NCI-H187 (cell line): ENCODE measurements at places on chromosomes 3 and 15.

GRCh38 chr3:126319701-126320295 is 37.4 kb downstream of the KLF15 start:
- no peak for DNase-seq

DNA sequence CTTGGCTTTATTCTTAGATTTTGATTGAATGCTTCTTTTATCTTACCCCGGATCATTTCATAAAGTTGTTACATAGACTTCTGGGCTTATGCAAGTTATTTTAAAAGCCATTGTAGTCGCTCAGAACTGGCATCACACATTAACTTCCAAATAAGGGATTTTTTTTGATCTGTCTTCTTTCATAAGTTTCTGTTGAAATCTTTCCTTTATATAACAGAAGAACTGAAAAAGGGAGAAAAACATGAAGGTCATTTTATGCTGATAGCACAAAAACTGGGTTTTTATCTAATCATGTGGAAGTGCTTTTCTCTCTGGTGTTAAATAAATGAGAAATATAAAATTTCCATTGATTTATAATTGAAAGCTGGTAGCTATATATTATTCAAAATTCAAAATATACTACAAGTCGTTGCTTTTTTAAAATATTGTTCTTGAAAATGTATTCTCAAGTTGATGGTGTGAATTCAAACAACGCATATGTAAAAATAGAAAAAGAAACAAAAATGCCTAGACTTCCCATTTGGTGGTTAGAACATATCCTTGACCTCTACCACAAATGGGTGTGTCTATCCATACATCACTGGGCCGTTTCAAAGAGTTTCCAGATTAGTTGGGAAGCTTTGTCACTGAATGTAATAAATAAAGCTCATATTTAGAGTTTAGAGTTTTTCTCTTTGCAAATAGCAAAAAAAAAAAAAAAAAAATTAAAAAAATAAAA is 258.3 kb upstream of the ZPLD1 start:
- DNase-seq: no peak

- no peak for DNase-seq
Measured at GRCh38 chr3:157175691-157176507, 16.0 kb upstream of the CCNL1 start.

DNA sequence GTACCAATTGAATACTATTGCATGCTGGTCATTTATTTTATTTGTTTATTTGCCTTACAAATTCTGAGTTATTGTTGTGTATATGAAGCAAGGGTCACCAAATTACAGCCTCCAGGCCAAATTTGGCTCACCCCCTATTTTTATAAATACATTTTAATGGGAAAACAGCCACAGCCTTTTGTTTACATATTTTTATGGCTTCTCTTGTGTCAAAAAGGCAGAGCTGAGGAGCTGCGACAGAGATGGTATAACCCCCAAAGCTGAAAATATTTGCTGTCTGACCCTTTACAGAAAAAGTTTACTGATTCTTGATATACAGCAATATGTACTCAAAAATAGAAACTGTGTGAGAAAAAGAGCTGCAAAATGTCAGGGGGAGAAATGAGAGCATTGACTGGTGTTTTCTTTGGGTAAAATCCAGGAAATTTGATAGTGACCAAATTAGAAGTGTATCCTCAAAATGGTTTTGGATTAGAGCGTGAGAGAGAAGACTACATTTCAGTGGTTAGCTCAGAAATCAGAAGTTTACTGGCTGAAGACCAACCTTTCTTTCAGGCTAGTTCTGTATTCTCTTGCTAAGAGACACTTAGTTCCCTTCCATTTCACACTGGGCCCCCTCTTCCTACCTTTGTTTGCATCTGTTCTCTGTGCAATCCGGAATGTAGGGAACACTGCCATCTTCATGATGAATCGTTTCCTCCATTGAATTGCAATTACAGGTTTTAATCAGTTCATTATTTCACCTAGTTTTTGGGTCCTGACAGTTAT is 757.8 kb downstream of the AGBL1 start:
- DNase-seq: no peak

GRCh38 chr15:25847051-25847450 is 16.1 kb downstream of the ATP10A start:
- no peak for DNase-seq

- peak; percentile 30 for DNase-seq
Measured at GRCh38 chr15:34366271-34367065, 528 bp downstream of the LPCAT4 start.

- no peak for DNase-seq
Measured at GRCh38 chr3:18591120-18591519, 166.0 kb upstream of the SATB1 start.

- DNase-seq: no peak
Measured at GRCh38 chr3:169695031-169695430, 31.5 kb upstream of the MECOM start.

- no peak for DNase-seq
Measured at GRCh38 chr15:71669688-71670087, 140.7 kb upstream of the NR2E3 start.

GRCh38 chr15:67613211-67613610 is 70.7 kb downstream of the MAP2K5 start:
- no peak for DNase-seq

DNA sequence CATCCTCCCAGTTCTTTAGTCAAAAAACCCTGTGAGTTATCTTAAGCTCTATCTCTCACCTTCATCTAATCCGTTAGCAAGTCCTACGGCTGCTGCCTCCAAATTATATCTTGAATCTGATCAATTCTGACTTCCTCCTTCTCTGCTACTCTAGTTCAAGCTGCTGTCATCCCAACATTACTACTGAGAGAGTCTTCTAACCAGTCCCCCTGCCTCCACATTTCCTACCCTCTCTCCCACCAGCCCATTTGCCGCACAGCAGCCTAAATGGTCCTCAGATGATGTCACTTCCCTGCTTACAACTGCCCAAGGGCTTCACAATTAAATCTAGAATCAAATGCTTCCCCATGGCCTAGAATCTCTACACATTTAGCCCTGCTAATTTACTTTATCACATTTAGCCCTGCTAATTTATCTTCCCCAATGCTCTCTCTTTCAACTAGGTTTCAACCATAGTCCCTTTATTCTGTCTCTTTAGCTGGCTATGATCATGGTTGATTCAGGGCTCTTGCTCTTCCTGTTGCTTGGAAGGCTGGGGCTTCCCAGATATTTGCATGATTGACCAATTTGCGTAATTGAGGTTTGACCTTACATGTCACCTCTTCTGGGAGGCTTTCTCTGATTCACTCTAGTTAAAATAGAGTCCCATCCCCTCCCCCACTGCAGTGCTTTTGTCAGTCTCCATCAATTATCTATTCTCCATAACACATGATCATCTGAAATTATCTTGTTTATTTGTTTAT is 11.0 kb upstream of the ARL14 start:
- DNase-seq: no peak

DNA sequence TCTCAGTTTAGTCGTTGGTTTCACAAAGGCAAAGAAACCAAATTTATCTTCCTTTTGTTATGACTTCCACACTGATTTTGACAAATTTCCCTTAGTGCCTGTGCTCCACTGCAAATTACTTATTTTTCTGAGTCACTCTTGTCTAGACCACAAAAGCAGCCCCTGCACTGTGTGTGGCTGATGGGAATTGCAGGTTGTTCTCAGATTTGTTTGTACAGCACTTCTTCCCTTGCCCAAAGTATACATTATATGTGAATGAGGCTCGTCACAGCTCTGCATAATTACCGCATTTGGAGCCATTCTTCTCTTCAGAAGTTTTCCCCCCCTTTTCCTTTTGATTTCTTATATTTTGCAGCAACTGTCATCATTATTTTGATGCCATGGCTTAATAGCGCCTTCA is 354.2 kb upstream of the IL12A start:
- peak; percentile 46 for DNase-seq

- DNase-seq: no peak
Measured at GRCh38 chr15:29113336-29114220, 156.0 kb downstream of the NSMCE3 start.

- DNase-seq: no peak
Measured at GRCh38 chr3:72097053-72097452, 312.1 kb upstream of the PROK2 start.

- no peak for DNase-seq
Measured at GRCh38 chr3:4928277-4928789, 50.9 kb upstream of the BHLHE40 start.

DNA sequence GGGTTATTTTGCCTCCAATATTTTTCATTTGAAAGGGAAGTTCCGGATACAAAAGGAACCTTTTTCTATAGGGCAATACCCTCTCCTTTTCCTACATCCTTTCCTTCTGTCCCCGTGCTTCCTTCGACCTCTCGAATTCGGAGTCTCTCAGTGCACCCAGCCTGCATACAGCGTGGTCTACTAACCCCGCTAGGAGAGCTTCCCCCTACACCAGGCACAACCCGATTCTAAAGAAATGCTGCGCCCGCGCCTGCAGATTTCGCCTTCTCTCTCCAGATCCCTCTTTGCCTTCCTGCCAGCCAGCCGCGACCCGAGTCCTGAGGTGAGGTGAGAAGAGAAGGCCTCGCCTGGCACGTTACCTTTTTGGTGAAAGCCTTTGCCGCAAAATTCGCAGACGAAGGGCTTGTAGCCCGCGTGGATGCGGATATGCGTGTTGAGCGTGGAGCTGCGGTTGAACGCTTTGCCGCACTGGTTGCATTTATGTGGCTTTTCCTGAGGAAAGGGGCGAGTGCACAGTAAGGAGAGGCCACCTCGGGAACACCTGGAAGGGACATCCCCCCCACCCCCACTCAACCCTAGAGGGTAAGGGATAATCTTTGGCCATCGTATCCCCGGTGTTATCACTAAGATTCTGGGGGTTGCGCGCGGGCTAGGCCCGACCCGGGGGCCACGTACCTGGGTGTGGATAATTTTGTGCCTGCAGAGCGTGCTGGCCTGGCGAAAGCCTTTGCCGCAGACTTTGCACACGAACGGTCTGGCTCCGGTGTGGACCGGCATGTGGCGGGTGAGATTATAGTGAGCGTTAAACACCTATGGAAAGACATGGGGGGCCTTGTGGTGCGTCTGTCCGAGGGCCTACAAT is 2.3 kb downstream of the FEZF2 start:
- DNase-seq: no peak

- DNase-seq: no peak
Measured at GRCh38 chr15:88238618-88239430, 17.7 kb downstream of the NTRK3 start.

- DNase-seq: no peak
Measured at GRCh38 chr3:76908156-76908555, 131.7 kb upstream of the ROBO2 start.

- DNase-seq: no peak
Measured at GRCh38 chr15:37891766-37892368, 42.6 kb upstream of the TMCO5A start.

DNA sequence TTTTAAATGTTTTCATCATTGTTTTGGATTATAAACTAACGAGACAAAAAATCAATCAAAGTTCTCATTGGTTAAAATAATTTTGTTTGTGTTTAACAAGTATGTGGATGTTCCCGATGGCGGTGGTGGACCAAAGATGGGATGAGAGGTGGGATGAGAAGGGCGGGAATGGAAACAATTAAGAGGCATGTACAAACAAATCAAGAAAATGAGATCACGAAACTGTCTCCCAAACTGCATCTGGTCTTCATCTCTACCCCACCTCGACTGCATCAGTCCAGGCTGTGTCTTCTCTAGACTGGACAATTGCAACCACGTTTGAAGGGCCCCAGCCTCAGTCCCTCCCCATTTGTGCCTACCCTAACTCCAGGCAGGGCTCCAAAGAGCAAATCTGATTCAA is 56.1 kb downstream of the SLC12A8 start:
- DNase-seq: no peak

DNA sequence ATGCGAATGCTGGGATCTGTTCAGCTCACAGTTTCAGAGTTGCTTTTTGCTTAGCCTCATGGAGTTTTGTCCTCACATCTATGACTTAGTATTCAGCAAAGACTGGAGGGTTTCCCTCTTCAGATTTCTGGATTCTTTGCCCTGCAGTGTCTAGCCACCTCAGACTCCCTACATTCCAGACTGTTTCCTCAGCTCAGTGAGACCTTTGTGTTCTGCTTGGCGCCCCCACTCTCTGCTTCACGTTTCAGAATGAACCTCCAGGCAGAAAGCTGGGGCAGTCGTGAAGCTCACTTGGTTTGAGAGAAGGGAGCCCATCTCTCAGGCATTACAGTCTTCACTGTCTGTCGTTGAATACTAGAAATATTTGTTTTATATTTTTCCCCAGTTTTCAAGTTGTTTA is 118.1 kb downstream of the CACNA1D start:
- DNase-seq: no peak

GRCh38 chr15:52021128-52021671 is 2.2 kb downstream of the MAPK6 start:
- DNase-seq: no peak

DNA sequence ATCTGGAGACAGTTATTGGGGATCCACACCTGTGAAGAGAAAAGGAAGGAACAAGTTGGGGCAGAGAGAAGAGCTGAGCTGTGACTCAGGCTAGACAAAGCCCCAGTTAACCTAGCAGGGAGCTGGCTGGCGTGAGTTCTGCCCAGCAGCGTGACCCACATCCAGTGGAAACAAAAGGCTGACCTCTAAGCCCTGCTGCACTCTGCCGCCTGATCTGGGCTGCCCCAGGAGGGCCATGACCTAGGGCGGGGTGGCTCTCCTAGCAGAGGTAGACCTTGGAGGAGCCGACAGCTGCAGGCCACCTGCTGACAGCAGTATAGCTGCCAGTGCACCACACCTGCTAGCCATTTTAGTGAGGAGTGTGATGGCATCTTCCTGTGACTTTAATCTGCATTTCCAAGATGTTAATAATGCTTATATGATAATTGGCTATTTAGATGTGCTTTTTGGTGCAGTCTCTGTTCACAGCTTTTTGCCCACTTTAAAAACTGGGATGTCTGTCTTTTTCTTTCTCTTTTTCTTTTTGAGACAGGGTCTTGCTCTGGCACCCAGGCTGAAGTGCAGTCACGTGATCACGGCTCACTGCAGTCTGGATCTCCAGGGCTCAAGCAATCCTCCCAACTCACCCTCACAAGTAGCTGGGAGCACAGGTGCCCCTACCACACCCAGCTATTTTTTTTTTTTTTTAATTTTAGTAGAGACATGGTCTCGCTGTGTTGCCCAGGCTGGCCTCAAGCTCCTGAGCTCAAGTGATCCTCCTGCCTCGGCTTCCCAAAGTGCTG is 78.1 kb downstream of the LSM3 start:
- DNase-seq: no peak

DNA sequence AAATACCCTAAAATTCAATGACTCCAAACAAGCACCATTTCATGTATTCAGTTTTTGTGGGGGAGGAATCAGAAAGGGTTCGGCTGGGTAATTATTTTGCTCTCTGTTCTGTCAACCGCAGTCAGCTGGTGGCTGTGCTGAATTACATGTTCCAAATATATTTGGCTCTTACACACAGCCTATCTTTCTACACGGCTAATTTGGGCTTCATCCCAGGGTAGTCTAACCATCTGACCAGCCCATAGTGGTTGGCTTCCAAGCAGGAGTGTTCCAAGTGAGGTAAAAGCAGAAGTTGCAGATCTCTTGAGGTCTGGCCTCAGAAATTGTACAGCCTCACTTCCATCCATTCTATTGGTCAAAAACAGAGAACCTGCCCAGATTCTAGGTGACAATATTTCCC is 760.8 kb upstream of the SEMA6D start:
- no peak for DNase-seq

DNA sequence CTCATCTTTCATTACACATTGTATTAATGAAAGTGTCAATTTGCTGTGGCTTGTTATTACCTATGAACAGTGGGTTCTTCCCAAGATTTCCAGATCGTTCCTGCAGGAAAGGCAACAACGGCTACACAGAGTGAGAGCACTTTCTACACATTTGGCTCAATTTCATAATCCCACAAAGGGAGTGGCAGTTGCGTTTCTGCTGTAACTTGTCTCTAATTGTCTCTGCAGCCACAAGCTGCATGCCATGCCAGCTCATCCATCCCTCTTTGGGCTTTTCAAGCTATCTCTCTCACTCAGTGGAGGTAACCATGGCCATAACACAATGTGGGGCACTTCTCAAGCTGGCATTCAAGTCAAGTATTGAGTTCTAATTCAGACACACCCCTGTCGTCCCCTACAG is 27.7 kb upstream of the CPNE4 start:
- DNase-seq: no peak
